ENCODE measurements at places on chromosomes 4 and X. TPM values are rescaled to one million over a fixed set of nuclear protein-coding genes. Genes with fewer than 3 reads are reported as not detected.

The ETDB gene
- not detected for polyA plus RNA-seq

DNA sequence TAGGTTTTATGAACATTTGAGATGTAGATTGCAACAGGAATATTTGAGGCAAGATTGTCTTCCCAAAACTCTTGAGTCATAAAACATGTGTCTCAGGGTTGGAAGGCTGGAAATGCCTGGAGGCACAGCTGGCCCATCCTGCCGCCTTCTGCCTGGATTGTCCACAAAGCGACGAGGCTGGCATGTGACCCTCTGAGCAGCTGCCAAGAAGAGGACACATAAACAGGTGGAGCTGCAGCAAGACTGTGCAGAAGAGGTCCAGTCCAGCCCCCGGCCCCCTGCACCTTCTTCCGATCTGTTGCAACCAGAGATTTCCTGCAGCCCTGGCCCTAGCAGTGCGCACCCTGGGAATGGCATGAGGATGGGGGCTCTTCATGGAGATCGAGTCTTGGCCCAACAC lies 101.9 kb upstream of the BCOR start:
- DNase-seq = no peak

GRCh38 chr4:68654946-68655721 lies 15.3 kb downstream of the UGT2B15 start:
- no peak for DNase-seq

GRCh38 chr4:1819284-1819683 lies 26.2 kb downstream of the FGFR3 start:
- no peak for DNase-seq

The RHOXF1 gene
- polyA plus RNA-seq = 0.97 TPM

All from kidney (tissue), 22 donors.